ENCODE measurements at places on chromosomes 7 and 10. TPM values are rescaled to one million over a fixed set of nuclear protein-coding genes. Genes with fewer than 3 reads are reported as not detected.

Gene EGR2
- total RNA-seq: 0.86 TPM

Gene DKK1
- 343 TPM for total RNA-seq

Gene SUN1
- 97.6 TPM for total RNA-seq

Gene SLC35G1
- 10.2 TPM for total RNA-seq

Gene HECW1
- 12.2 TPM for total RNA-seq

Gene TLX1
- not detected for total RNA-seq

Gene PNPLA8
- total RNA-seq: 15.9 TPM

Gene ASB15
- not detected for total RNA-seq

Measured in A549 treated with DMSO at 1 μM for 4 hours (cell line).